H4 (cell line): ENCODE measurements at places on chromosomes 5 and 9. TPM values are rescaled to one million over a fixed set of nuclear protein-coding genes. Genes with fewer than 3 reads are reported as not detected.

The ZBTB6 gene
- total RNA-seq, result 4.2 and 10.4 TPM in 2 replicates

The GPX8 gene
- 129 and 152 TPM in 2 replicates for total RNA-seq

The CAMK4 gene
- total RNA-seq, result 8.8 and 22.5 TPM in 2 replicates

The RASEF gene
- 0.08 TPM in 1 of 2 replicates, not detected in the other for total RNA-seq

The PCDHB16 gene
- total RNA-seq, result 3.3 and 3.7 TPM in 2 replicates

GRCh38 chr5:464446-464842 is 21.5 kb downstream of the EXOC3 start:
- DNase-seq, result no peak

GRCh38 chr5:61455179-61456006 is 123.3 kb downstream of the ZSWIM6 start:
- no peak for DNase-seq

DNA sequence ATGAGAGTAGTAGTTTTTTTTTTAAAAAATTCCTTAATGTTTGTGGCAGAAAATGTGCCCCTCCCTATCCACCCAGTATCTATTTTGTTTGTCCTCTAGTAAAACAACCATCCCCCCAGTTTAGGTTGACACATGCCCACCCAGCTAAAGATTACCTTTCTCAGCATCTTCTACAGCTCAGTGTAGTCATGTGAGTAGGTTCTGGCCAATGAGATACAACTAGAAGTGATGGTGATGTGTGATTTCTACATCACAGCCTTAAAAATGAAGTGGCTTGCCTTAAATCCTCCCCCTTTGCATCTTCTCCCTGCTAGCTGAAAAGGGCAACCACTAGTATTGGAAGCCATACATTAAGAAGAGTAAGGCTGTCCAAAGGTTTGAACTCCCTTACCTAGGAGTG is 14.9 kb downstream of the CHD1 start:
- no peak for DNase-seq

GRCh38 chr5:167294882-167295680 is 996.4 kb upstream of the WWC1 start:
- DNase-seq, result peak; percentile 96
